Erythroblast (primary cell): ENCODE measurements at places on chromosomes 7 and 10.

- no peak for DNase-seq
These were observed 247.3 kb upstream of the LRRTM3 start for GRCh38 chr10:66678521-66678920.

DNA sequence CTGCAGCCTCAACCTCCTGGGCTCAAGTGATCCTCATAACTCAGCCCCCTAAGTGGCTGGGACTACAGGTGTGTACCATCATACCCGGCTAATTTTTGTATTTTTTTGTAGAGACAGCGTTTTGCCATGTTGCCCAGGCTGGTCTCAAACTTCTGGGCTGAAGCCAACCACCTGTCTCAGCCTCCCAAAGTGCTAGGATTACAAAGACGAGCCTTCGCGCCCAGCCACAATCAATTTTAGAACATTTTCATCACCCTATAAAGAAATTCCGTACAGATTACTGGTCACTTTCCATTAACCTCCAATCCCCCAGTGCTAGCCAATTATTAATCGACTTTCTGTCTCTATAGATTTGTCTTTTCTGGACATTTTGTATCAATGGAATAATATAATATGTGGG lies 32.3 kb upstream of the PALS2 start:
- no peak for DNase-seq

DNA sequence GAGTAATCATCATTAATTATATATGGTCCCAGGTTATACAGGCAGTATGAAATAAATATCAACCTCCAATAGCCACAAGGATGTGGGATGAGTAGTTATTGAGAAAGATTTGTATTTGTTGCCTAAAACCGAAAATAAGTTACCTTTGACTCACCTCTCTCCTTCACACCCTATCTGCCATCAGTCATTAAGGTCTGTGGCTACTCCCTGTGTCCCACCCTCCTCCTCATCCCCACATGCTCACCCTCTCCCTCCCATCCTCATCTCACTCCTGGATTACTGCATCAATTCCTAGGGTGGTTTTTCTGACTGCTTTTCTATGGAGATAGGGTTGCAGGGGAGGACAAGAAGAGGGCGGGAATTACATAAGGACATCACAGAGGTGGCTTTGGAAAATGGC lies 9.1 kb upstream of the GGCT start:
- no peak for DNase-seq

DNA sequence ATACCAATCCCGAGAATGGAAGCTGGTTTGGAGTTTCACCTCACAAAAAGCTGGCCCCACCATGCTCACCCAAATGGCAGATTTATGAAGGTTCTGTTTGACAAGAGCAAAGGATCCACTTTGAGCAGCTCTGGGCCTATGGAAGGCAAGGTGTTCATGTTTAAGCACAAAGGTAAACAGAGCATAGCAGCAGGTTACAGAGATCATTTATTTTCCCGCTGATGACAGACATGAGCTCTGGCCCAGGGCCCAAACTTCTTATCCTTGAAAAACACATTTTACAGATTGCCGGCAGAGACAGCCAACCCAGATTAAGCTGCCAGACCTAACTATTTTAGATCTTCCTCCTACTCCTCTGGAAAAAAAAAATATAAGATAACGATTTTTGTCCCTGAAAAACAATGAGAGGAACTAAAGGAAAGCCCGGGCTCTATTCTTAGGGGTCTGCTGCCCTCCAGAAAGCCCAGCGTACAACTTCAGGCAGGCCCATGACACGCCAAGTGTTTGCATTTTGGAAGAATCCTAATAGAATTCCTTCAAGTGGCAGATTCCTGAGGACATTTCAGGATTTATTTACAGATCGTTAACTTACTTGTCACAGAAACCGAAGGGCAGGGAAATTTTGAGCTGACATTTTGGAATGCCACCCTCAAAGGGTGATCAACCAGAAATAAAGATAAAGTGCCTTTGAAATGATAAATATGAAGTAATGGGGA lies 40.0 kb downstream of the SYPL1 start:
- peak; percentile 81 for DNase-seq
